ENCODE measurements at places on chromosomes 7 and 10.

DNA sequence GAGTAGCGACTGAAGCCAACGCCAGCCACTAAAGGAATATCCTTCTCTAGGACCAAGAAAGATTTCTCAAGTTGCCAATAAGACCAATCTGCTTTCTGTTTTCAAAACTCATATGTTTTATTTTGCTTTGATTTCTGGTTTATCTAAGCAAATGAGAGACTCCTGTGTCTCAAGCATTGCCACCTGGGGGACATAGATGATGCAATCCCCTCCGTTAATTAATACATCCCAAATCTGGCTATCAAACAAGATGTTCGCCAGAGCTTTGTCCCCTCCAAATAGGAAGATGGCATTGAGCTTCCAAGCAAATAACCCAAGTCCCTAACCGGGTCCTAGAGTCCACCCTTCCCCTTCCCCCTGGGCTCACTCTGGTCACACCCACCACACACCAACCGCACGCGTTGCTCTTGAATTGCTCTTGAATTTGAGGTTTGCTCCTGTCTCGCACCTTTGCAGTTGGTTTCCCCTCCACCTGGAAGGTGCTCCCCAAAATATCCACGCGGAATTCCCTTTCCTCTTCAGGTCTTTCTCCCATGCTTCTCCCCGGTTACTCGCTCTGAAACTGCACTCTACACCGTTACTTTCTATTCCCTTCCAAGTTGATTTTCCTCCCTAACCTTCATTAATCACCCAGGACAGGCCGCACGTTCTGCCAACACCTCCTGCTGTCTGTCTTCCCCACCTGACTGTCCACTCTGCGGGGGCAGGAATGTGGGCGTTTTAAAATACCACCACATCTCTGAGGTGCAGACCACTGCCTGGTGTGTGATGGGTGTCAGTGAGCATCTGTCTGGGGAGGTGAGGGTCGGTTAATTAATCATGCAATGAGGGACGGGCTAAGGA is 64.1 kb upstream of the RNF32 start:
- no peak for DNase-seq

DNA sequence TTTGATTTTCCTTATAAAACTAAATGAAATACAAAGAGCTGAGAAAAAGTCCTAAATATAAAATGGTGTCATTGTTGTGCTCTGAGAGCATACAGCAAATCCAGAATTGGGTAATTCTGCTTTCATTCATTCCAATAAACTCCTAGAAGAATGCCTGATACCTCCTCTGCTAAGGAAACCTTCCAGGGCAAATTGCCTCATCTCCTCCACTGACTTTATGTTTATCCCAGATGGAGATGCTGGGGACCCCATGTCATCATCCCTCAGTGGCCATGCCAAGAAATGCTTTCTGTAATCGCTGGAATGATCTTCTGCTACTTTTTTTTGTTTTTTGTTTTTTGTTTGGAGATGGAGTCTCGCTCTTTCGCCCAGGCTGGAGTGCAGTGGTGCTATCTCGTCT is 119.3 kb upstream of the PRKCQ start:
- DNase-seq, result no peak

- DNase-seq, result peak; percentile 40
Observed at GRCh38 chr7:76397409-76398183, 11.9 kb downstream of the SSC4D start.

- no peak for DNase-seq
Observed at GRCh38 chr10:132231656-132232022, 44.9 kb downstream of the DPYSL4 start.

- no peak for DNase-seq
Observed at GRCh38 chr10:12981570-12981969, 19.9 kb downstream of the CCDC3 start.

- DNase-seq, result no peak
Observed at GRCh38 chr10:85649461-85649860, 717.1 kb downstream of the GRID1 start.
